ENCODE measurements at places on chromosomes 7 and 10. TPM values are rescaled to one million over a fixed set of nuclear protein-coding genes. Genes with fewer than 3 reads are reported as not detected.

- DNase-seq: no peak
Observed at GRCh38 chr7:27423290-27423689, 180.7 kb downstream of the EVX1 start.

- DNase-seq: no peak
Observed at GRCh38 chr10:35434533-35434932, 98.2 kb downstream of the CCNY start.

GRCh38 chr7:44063547-44063893 is 1.8 kb downstream of the PGAM2 start:
- peak; percentile 19 for DNase-seq

DNA sequence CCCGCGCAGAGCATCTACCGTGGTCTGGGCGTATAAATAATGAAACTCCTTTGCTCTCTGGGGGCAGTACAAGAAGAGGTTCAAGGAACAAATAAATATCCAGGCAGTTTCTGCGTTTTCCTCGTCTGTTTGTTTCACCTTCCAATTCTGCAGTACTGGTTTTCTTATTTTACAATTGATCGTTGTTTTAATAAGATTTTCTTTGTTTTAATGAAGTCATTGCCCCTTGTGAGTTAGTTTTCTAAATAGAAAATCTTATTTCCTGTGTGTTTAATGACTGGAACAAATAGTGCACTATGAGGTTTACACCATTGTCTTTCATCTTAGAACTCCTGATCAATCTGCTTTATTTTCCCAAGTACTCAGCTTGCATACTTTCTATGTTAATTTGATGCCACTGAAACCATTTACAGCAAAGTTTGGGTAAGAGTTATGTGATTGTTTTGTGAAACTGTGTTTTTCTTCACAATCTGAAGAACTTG is 1.2 kb downstream of the PLEKHA1 start:
- DNase-seq: no peak

DNA sequence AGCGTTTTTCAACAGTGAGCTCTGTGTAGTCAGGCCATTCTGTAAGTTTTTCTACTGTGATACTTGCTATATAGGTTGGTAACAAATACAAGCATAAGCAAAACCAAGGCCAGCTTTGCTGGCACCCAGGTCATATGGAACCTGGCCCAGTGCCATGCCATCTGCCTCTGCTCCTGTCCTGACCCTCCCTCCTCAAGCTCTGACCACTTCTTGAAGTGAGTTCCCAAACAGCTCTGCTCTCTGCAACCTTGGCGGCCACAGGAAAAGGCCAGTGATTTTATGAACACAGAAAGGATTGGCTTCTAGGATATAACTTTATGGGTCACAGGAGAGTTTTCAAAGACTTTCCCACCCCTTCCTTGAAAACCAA is 12.8 kb downstream of the NOD1 start:
- no peak for DNase-seq

DNA sequence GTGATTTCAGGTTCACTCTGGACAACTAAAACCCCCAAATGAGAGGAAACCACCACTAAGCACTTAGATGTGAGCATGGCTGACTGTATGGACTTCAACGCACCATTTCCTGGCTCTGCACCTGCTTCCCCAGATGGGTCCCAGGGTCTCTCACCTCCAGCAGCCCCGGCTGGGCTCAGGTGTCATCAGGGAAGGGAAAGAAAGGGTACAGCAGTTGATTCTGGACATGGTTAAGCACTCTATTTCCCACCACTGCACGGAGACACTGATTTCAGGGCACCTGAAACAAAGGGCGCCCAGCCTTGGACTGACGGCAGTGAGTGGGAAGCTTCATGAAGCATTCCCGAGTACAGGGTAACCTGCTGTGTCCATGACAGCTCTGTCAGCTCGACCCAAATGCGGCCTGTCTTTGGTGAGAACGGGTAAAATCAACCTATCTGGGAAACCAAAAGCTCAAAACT is 19.0 kb downstream of the FAM53B start:
- no peak for DNase-seq

DNA sequence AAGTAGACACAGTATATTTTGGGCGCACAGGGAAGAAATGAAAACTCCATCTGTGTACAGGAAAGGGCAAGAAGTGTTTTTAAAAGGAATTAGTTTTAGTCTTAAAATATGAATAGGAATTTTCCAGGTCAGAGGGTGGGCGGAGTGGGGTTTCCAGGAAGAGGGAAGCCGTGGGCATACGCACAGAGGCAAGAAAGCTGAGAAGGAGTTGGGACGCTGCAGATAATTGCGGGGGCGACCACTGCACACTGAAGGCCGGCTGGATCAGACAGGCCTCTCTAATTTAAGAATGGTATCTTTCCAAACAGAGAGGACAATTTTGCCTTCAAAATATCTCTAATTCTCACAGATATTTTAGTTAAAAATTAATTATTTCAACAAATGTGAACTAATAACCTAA is 189.1 kb upstream of the INHBA start:
- no peak for DNase-seq

GRCh38 chr10:95275726-95276366 is 15.0 kb downstream of the PDLIM1 start:
- DNase-seq: no peak

DNA sequence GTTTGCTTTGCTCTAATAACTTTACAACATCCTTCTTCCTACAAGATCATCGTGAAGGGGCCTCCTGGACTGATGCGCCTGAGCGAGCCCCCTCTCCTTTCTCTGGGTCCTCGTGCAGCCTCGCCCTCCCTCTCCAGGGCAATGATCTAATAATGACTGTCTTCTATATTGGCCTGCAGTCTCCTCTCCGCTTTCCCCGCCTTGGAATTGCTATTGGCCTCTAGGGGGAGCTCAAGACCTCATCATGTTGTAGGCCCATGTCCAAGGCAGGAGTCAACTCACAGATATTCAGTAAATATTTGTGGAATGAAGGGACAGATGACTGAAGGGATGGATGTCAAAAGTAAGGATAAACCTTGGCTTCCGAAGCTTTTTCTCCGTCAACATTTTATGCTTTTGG is 1180.3 kb downstream of the TYW1 start:
- DNase-seq: peak; percentile 24

DNA sequence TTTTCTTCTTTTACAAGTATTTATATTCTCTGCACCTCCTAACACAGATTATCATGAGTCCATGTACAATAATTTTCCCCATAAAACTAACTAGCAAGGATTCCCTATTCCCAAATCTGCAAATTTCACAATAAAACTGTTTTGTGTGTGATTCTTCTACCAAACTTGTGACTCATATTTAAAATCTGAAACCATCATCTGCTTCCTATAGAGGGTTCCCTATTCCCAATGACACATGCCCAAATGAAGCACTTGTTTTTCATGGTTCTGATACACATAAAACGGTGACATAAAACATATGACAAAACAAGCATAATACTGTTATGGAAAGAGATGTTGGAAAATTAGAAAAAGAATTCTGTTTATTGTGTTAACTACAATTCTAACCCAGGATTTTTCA is 657.6 kb downstream of the PARD3 start:
- DNase-seq: no peak

DNA sequence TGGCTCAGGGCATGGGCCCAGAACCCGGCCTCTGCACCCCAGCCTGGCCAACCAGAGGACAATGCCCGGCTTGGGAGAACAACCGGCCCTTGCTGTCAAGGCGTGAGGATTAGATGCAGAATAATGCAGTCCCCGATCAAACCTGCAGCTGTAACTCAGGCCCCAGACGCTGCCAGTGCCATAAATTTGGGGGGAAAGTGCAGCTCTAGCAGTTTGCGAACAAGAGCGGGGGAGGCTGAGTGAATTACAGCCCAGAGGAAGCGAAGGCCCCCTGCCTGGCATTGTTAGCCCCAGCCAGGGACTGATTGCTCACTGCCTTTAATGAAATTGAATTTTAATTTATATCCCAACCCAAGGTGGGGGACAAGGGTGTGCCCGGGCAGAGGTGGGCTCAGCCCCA is 38.0 kb upstream of the GNA12 start:
- no peak for DNase-seq

DNA sequence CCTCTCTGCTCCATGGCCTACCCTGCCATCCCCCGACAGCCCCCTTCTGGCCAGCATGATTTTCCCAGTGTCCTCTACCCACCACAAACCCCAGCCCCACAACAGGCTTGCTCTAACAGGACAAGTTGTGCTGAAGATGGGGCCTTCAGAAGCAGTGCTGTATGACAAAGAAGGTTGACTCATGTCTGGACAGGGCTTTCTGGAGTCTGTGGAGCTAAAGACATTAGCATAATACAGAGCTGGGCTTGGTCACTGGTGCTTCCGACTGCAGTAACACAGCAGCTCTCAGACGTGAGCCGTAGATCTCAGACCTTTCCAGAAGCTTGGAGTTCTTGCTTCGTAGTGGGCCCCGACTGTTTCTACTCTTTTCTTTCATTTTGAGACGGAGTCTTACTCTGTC is 100.5 kb downstream of the GTF2IRD1 start:
- no peak for DNase-seq

GRCh38 chr7:138992052-138992531 is 10.9 kb upstream of the KIAA1549 start:
- no peak for DNase-seq

- peak; percentile 41 for DNase-seq
Observed at GRCh38 chr7:22109761-22110160, 164.1 kb upstream of the CDCA7L start.

DNA sequence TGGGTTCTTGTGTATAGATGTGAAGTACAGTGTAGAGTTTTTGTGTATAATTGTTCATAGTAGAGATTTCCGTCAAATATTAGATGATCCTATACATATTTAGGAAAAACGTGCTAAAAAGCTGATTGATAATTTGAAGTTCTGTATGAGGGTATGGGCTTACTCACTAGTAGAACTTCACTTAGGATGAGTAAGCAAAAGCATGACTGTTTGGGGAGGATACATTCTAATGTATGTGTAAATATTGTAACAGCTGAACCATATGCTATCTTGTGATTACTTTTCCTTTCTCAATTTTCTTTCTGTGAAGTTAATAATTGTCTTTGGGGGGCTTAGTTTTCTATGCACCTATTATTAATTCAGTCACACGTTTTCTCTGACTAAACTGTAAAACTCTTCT is 53.2 kb upstream of the PDK4 start:
- DNase-seq: no peak

DNA sequence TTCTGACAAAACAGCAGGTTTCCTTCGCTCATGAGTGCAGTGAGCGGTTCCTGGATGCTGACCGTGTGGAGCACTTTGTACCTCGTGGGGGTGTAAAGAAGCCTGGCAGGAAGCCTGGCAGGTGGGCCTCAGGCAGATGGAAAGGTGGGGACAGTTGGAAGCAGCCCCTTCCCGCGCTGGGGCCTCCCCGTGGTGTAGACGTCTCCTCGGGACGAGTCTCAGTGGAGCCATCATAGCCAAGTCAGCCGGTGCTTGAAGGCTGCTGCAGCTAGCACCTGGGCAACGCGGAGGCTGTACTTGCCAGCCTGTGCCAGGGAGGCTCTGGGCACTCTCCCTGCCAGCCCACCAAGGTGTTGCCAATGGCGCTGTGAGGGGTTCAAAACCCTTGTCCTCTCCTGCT is 154.5 kb downstream of the WDR37 start:
- DNase-seq: no peak

Gene ARHGEF5
- total RNA-seq: 3.7 TPM

Gene ALKBH4
- 7.1 TPM for total RNA-seq

Gene EBLN1
- total RNA-seq: not detected

Gene GRID2IP
- total RNA-seq: not detected

Gene FFAR4
- total RNA-seq: 0.39 TPM
